AG04450 (cell line): ENCODE measurements at places on chromosomes 3 and 15.
A peak's percentile ranks its signal among the peaks of the same experiment; 100 is the strongest.

DNA sequence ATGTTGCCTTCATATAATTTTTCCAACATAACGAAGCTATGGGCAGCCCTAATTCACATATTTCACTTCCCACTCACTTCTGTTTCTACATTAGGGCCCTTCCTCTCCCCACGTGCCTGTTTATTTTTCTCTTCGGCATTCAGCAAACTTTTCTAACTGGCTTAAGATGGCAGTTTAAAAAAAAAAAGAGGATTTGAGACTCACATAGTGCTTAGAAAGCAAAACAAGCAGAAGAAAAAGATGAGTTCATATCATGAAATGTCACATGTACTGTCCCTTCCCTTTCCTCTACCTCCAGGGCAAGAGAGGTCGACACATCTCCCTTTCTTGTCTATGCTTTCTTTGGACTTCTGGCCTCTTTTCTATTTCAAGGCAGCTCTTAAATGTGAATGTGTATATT is 30.6 kb downstream of the SLC49A4 start:
- no peak for DNase-seq

DNA sequence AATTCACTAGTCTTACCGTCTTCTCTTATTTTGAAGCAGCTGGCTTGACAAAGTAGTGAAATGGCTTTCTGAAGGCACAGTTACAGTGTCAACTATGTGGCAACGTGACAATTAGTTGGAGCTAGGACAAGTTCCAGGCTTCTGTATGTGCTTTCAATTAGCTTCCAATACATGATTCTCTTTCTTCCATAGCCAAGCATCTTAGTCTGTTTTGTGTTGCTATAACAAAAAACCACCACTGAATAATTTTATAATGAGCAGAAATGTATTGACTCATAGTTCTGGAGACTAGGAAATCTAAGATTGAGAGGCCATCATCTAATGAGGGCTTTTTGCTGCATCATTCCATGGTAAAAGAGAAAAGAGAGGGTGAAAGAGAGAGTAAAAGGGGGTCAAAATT is 365.1 kb upstream of the PLSCR5 start:
- no peak for DNase-seq

DNA sequence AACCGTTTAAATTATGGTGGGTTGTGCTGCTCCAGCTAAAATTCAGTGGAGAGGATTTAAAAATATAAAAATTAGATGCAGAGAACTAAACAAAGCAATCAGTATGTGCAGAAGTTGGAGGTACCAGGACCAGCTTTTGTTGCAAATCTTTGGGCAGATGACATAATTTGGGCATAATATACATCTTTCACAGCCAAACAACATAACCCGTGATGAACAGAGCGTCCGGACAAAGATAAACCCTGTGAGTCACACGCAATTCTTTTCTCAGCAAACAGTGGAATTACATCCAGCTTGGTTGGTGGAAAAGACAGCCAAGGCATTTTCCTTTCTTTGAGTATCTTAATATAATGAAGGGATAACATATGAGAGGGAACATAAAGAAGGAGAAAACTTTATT is 419.4 kb upstream of the ADAMTS9 start:
- DNase-seq, result no peak

DNA sequence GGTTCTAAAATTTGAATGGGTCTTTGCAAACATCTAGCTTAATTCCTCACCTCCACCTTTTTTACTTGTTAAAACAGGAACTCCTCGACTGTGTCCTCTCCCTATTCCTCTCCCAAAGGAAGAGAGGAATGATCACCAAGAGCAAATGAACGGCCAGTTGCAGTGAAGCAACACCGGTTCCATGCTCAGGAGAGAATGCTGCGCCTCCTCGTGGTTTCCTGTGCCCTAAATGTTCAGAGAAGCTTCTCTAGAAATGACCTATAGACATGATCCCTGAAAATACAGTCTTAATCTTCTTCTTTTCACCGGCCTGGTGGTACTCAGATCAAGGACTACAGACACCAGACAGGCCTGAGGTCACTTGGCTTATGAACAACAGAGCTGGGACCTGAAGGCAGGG is 65.1 kb upstream of the GUCA1C start:
- DNase-seq, result no peak

- no peak for DNase-seq
Observed at GRCh38 chr3:81416812-81417211, 344.6 kb downstream of the GBE1 start.

- no peak for DNase-seq
Observed at GRCh38 chr3:191176038-191176785, 22.8 kb upstream of the OSTN start.

GRCh38 chr3:69091389-69092029 is 6.8 kb downstream of the ARL6IP5 start:
- DNase-seq, result no peak

DNA sequence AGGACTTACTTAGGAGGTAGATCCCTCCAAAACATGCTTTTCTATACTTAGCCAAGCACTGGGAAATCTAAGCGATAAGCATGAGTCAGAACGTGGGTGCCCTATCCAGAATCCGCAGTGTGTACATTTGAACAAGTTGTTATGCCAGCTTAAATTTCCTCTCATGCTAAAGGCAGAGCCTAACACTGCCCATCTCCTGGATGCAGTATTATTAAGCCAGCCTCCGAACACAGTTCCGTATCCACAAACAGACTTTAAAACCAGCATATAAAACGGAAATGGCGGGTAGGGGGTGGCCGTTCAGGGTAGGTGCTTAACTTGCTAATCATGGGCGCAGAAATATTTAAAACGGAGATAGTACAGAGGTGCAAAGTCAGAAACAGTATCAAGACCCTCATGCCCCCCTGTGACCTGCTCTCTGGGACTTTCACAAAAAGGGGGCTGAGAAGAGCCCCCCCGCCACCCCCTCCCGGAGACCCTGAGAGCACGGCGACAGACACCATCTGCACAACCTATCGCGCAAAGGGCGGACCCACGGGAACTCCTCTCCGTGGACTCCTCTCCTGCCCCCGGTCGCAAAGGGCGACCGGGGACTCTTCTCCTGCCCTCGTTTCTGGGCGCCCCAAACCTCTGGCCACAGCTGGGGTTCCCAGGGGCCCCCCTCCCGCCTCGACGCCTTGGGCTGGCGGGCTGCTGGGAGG is 889 bp upstream of the LRRIQ4 start:
- DNase-seq, result peak; percentile 62

DNA sequence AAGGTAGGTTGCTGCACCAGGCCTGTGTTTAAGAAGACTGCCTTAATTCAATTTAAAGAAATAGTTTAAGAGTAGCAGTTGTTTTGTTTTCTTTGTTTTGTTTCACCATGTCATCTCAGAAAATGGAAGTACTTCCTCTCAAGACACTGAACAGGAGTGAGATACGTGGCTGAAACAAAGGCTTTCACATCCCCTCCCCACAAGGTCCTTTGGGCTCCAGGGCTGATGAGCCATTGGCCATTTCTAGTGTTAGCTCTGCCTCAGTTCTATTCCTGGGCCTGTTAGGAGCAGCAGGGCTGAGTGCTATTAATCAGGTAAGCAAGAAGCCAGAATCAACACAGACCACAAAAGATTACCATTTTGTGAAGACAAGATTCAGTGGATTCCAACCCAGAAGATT is 132.8 kb downstream of the KCNAB1 start:
- DNase-seq, result no peak

DNA sequence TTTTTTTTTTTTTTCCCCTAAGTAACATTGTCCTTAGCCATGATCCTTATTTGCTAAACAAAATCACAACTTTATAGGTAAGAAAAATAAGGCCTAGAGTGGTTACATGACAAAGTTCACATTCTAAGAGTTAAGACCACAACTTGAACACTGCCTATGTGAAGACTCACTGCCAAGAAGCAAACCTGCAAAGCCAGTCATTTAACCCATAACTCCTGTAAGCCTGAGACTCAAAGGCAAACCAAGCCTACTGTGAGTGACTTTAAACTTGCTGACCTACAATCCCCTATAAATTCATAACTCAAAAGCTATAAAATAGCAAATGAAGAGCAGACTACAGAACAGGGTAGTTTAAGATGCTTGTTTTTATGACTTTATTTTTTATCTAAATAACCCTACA is 12.9 kb upstream of the ANKRD28 start:
- no peak for DNase-seq

DNA sequence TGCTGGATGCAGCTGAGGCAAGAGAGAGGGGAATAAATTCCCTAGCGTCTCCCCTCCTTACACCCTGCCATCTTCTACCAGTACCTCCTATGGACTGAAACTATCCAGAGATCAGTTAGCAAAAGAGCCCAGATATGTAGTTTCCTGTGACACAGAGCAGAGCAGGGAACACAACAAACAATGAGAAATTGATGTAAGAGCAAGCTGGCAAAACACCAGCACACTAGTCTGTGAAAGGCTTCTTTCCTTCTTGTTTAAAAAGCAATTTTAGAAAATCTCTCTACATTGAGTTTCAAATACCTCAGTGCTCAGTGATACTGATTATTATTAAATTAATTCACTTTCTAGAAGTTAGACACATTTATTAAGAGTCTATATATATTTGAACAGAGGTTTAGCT is 215.6 kb upstream of the AZI2 start:
- no peak for DNase-seq

- DNase-seq, result no peak
Observed at GRCh38 chr15:90915808-90916440, 12.8 kb downstream of the MAN2A2 start.

GRCh38 chr15:89088605-89089315 is 504 bp downstream of the ABHD2 start:
- DNase-seq, result no peak

DNA sequence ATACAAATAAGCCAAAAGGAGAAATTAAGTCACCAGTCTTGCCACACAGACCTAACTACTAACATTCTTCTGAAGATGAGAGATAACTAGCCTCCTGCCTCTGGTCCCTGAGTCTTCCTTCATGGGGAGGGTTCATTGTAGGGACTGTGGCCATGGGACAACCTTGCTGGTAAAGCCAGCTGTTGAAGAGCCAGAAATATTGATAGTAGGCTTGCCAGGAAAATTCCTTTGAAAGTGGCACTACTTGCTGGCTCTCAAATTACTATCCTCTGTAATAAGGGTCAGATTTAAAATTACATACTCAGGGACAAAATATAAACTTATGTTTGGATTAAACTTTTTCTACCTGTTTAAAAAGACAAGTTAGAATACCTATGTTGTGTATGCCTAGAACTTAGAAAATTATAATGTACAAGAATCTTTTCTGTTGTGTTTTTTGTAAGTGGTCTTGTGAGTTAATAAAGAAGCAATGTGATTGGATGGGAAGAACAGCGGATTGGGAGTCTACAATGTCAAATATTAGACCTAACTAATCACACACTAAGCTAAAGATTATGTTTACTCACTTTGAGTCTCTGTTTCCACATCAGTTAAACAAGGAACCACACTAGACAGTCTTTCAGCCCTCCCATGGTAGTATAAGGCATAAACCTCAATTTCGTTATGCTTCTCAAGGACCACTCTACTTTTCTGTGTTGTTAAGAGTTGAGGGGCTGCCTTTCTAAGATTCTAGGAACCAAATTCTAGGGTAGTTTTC is 60.0 kb upstream of the TRIM71 start:
- DNase-seq, result no peak

GRCh38 chr3:54356261-54357045 is 234.1 kb downstream of the CACNA2D3 start:
- DNase-seq, result no peak

GRCh38 chr3:58520403-58521335 is 16.3 kb downstream of the ACOX2 start:
- DNase-seq, result no peak

GRCh38 chr15:38761681-38762080 is 197.1 kb upstream of the RASGRP1 start:
- no peak for DNase-seq

GRCh38 chr3:135268941-135269532 is 474.0 kb downstream of the EPHB1 start:
- no peak for DNase-seq

- no peak for DNase-seq
Observed at GRCh38 chr15:39367596-39367995, 213.3 kb upstream of the THBS1 start.

GRCh38 chr3:24678421-24678865 is 183.8 kb upstream of the THRB start:
- DNase-seq, result peak; percentile 75

GRCh38 chr3:129418041-129418973 is 10.1 kb downstream of the EFCAB12 start:
- no peak for DNase-seq

GRCh38 chr3:41158947-41159346 is 40.4 kb upstream of the CTNNB1 start:
- DNase-seq, result no peak

DNA sequence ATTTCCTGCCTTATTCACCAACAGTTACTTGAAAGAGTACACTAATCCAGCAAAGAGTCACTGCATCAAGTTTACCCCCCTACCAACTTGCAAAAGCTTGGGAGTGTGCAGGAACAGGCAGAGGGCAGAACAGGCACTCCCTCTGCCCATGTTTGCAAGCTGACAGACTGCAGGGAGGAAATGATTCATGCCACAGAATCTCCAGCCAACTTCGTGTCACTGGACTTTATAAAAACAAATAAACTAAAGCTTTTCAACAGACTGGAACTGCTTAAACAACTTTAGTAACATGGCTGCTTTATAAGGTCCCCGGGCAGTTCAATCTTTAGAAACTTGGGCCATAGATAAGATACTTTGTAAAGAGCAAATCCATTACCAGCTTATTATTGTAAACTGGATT is 129.5 kb downstream of the THRB start:
- no peak for DNase-seq

- no peak for DNase-seq
Observed at GRCh38 chr15:61017627-61018026, 211.5 kb downstream of the RORA start.

GRCh38 chr15:50302581-50302980 is 37.1 kb upstream of the HDC start:
- no peak for DNase-seq

DNA sequence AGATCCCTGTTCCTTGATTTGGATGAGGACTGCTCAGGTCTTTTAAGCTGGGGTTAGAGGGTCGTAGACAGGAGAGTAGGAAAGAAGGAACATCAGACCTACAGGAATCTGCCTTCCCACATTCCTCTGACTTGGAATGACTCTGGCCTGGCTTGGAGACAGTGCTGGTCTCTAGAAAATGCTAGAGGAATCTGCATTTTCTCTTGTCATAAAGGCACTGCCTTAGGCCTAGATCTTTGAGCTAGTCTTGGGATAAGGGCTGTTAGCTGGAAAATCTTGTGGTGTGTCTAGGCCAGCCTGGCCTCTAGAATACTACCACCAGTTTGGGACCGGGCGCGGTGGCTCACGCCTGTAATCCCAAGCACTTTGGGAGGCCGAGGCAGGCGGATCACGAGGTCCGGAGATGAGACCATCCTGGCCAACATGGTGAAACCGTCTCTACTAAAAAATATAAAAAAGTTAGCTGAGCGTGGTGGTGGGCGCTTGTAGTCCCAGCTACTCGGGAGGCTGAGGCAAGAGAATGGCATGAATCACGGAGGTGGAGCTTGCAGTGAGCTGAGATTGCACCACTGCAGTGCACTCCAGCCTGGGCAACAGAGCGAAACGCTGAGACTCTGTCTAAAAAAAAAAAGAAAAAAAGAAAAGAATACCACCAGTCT is 17.3 kb upstream of the BSN start:
- DNase-seq, result no peak

- DNase-seq, result no peak
Observed at GRCh38 chr15:100834731-100835130, 44.9 kb upstream of the ALDH1A3 start.

GRCh38 chr3:194565597-194566190 is 67.5 kb downstream of the TMEM44 start:
- DNase-seq, result no peak

- no peak for DNase-seq
Observed at GRCh38 chr3:178137831-178138230, 398.4 kb upstream of the KCNMB2 start.
